ENCODE measurements at places on chromosomes 2 and 18.
A peak's percentile ranks its signal among the peaks of the same experiment; 100 is the strongest.

- DNase-seq, result peak; percentile 47
These were observed 25.3 kb downstream of the CRIM1 start for GRCh38 chr2:36380624-36381481.

- no peak for DNase-seq
These were observed 102.5 kb downstream of the BARD1 start for GRCh38 chr2:214706986-214707385.

DNA sequence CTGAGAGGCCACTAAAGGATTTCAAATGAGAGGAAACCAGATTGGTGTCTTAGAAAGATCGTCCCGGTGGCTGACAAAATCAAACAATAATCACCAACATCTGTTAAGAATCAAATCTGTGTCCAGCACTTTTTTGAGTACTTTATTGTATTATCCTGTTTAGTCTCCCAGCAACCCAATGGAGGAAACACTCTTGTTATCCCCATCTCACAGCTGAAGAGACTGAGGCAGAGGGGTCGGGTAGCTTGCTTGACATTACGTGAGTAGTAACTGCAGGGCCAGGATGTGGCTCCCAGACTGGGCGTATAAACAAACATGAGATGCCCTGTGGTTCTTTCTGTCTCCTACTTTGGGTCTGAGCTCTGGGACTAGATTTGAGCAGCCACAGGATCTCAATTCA is 76.0 kb downstream of the KLHL29 start:
- DNase-seq, result no peak

DNA sequence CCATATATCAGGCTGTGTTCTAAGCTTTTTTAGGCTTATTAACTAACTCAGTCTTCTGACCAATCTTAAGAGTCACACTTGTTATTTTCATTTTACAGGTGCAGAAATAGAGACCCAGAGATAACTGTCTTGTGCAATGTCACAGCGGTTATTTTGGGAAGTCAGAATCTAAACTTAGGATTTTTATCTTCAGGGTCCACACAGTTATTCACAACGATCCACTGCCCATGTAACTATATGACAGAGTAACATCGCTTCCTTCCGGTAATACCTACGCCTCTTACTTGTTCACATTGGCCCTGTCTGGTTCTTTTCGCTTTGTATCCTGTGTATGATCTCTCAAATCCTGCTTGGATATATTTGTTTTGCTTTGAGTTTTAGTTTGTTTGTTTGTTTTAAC is 631.7 kb downstream of the LRP1B start:
- no peak for DNase-seq

DNA sequence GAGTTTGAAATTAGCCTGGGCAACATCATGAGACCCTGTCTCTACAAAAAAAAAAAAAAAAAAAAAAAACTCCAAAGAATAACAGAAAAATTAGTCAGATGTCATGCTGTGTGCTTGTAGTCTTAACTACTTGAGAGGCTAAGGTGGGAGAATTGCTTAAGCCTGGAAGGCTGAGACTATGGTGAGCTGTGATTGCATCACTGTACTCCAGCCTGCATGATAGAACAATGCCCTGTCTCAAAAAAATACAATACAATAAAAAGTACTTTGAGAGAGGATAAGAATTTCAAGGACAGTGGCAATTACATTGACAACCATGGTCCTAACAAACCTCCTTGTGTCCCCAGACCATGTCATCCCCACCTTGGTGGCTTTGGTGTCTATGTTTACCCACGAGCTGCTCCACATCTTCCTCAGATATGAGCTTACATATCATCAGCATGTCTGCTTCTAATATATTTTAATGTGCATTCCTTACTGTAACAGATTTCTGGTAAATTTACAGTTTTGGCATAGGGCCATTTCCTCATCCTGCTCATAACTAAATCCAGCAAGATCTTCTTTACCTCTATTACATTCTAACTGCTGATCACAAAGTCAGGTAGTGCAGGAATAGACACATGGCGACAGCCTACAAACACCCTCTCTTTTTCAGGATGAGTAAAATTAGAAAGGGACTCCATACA is 437.7 kb upstream of the HNRNPA3 start:
- no peak for DNase-seq

- no peak for DNase-seq
These were observed 22.0 kb upstream of the SP9 start for GRCh38 chr2:174312581-174313234.

GRCh38 chr2:117330641-117331040 is 483.9 kb upstream of the DDX18 start:
- peak; percentile 53 for DNase-seq

DNA sequence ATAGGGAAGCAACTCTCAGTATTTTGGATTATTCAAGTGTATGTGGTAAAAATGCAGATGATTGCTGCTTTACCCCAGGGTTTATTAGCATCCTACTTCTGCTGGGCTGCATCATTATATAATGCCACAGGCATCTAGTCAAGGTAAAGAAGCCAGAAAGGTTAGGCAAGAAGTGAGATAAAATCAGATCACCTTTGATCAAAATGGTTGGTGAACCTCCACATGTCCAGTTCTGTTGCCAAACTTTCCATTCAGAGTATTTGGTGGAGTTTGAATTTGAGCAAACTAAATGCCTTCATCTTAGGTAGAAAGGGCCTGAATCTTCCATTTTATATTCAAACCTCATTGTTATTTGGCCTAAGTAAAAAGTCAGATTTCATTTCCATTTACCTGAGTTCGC is 29.7 kb upstream of the NOSTRIN start:
- DNase-seq, result no peak

DNA sequence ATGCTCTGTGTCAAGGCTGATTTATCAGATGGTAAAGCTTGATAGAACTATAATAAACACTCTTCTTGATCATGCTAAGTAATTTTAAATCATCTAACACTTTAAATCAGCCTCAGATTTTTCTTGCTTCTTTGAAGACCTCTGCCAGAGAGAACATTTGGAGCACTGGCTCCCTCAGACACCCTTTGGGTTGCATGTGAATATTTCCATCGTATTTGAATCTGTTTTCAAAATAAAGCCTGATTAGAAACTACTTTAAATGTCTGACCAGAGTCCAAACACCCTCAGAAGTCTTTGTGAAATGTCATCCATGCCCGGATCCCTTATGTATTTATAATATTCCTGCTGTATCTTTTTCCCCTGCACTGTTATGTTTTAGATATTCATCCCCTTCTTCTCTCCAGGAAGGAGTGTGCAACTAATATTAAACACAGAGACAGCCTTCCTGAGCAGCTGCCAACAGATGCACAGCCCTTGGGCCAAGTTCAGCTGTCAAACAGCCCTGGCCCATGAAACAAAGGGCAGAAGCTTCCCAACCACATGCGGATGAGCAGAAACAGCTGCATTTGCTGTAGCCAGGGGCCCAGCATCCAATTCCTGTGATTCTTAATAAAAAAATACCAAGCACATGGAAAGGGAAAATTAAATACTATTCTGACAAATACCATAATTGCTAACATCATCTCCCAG is 46.5 kb downstream of the DPP10 start:
- no peak for DNase-seq

- no peak for DNase-seq
These were observed 180.7 kb upstream of the POU3F3 start for GRCh38 chr2:104673225-104673624.

- no peak for DNase-seq
These were observed 26.1 kb downstream of the SLC39A10 start for GRCh38 chr2:195683174-195683573.

- DNase-seq, result no peak
These were observed 312.7 kb downstream of the ETAA1 start for GRCh38 chr2:67709835-67710234.

GRCh38 chr18:9829397-9829712 is 56.4 kb upstream of the TXNDC2 start:
- DNase-seq, result no peak

- no peak for DNase-seq
These were observed 17.2 kb downstream of the MYO1B start for GRCh38 chr2:191262436-191262835.

DNA sequence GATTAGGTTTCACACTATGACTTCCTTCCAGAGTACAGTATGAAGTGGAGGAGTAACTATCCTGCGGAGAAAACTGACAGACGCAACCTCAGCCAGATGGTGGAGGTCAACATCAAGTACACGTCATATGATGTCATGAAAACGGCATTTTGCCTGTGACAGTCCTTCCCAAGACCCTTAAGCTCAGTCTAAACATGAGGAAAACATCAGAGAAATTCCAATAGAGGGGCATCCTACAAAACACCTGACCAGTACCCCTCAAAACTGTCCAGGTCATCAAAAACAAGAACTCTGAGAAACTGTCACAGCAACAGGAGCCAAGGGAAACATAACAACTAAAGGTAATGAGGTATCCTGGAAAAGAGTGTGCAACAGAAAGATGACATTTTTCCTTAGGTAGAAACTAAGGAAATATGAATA is 1.7 kb downstream of the RNU4ATAC start:
- peak; percentile 33 for DNase-seq

DNA sequence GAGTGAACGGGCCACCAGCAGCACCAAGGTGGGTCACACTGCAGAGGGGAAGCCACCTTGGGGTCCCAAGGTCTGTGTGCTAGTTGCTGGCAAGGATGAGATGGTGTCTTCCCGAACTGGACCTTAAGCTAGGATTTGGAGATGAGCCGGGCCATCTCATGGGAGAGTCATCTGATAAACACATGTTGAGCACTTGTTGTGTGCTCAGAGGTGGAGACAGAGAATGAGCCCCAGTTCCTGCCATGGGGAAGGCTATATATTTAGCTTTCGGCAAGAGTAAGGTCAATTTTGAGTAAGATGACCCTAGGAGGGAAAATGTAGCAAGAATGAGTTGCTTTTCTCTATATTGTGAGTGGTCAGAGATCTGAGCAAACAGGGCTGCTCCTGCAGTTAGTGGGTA is 41.4 kb upstream of the RPL31 start:
- DNase-seq, result no peak

DNA sequence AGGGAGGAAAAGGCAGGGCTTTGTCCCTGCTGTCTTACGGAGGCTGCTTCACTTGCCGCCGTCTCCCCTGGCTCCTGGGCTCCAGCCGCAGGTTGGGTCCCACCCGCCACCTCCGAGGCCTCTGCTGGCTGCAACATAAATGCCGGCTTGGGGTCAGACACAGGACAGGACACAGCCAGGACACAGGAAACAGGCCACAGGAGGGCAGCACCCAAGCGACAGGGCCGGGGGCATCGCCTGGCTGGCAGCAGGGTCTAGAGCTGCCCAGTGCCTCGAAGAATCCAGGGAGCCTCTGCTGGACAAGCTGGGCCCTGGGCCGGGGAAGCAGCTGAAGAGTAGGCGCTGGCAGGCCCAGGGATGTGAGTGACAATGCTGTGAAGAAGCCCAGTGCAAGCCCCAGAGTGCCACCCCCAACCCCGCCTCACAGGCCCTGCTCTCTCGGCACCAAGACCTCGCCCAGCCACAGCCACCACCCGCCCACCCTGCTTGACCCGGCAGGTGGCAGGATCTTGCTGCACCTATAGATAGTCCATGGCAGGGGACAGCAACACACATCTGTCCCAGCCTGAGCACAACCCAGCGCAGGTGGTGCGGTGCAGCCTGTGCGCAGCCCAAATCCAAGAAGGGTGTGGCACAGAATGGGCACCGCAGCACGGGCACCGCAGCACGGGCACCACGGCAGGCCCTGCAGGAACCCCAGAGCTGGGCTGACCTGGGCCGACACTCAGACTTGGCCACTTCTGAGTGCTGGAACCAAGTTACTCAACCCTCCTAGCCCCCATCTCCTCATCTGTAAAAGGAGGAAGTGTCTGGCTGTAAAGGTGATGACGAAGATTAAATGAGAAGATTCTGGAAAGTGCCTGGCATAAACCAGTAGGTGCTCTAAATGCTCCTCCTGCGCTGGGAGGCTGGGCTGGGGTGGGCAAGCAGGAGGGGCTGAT is 55.6 kb downstream of the BIN1 start:
- DNase-seq, result no peak

GRCh38 chr2:11385216-11385615 is 40.8 kb upstream of the ROCK2 start:
- no peak for DNase-seq

- DNase-seq, result no peak
These were observed 101.2 kb downstream of the APOB start for GRCh38 chr2:20942646-20943125.

GRCh38 chr2:42756966-42757513 is 6.9 kb downstream of the OXER1 start:
- no peak for DNase-seq

GRCh38 chr18:39051013-39051412 is 1485.4 kb upstream of the CELF4 start:
- no peak for DNase-seq

- no peak for DNase-seq
These were observed 50.2 kb downstream of the AGAP1 start for GRCh38 chr2:235543851-235544688.

DNA sequence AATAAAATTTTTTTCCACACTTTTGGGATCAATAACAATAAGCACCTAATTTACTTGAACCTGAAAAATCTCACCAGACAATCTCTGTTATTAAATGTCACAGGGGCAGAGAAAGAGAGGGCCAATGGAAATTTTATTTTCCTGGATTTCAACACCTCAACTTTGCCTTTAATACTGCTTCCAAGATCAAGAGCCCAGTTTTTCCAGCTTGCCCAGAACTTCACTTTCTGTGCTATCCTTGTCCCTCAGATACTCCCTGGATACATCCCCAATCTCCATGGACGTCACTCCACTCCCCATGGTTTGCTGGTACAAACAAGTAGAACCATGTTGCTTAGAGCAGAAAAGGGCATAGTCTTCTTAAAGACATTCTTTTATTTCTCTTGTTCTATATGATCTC is 29.3 kb upstream of the PID1 start:
- DNase-seq, result no peak

GRCh38 chr18:69727912-69728572 is 219.6 kb downstream of the CD226 start:
- no peak for DNase-seq

DNA sequence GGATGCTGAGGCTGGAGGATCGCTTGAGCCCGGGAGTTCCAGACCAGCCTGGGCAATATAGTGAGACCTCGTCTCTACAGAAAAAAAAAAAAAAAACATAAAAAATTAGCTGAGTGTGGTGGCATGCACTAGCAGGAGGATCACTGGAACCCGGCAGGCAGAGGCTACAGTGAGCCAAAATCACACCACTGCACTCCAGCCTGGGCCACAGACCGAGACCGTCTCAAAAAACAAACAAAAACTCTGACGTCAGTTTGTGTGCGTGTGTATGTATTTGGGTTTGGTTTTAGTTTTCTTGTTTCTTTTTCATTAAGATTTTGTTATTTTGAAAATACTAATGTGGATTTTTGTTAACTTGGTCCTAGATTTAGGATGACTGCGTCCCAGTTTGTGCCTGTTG is 19.0 kb downstream of the CEP68 start:
- DNase-seq, result no peak

GRCh38 chr2:41966431-41966893 is 81.4 kb upstream of the PKDCC start:
- DNase-seq, result peak; percentile 67

GRCh38 chr18:49241852-49242251 is 218.6 kb downstream of the DYM start:
- no peak for DNase-seq

GRCh38 chr18:48007955-48008701 is 77.7 kb upstream of the SMAD2 start:
- DNase-seq, result peak; percentile 72

Data from left kidney (tissue), 8 donors.